GM23248 (cell line): ENCODE measurements at places on chromosomes 5 and 9. TPM values are rescaled to one million over a fixed set of nuclear protein-coding genes. Genes with fewer than 3 reads are reported as not detected.

CANX gene
- 466 and 488 TPM in 2 replicates for total RNA-seq

CTNNAL1 gene
- total RNA-seq: 97.9 and 103 TPM in 2 replicates

HEMGN gene
- not detected in 2 replicates for total RNA-seq

MRPL50 gene
- 5.8 and 11.5 TPM in 2 replicates for total RNA-seq

PALM2AKAP2 gene
- 12.5 and 13.1 TPM in 2 replicates for total RNA-seq

SYNPO gene
- 6.1 and 7.7 TPM in 2 replicates for total RNA-seq

STKLD1 gene
- 0.32 and 3.4 TPM in 2 replicates for total RNA-seq

DNM1 gene
- 11.3 and 12.1 TPM in 2 replicates for total RNA-seq

CER1 gene
- total RNA-seq: not detected in 2 replicates

SLIT3 gene
- total RNA-seq: 49.4 and 61.9 TPM in 2 replicates
